ENCODE measurements at places on chromosomes 2 and 18.

- no peak for DNase-seq
Observed at GRCh38 chr2:154638783-154639182, 59.7 kb upstream of the KCNJ3 start.

- DNase-seq: no peak
Observed at GRCh38 chr2:177671662-177672061, 279.1 kb downstream of the AGPS start.

GRCh38 chr2:141362311-141362710 is 768.5 kb downstream of the LRP1B start:
- DNase-seq: no peak

DNA sequence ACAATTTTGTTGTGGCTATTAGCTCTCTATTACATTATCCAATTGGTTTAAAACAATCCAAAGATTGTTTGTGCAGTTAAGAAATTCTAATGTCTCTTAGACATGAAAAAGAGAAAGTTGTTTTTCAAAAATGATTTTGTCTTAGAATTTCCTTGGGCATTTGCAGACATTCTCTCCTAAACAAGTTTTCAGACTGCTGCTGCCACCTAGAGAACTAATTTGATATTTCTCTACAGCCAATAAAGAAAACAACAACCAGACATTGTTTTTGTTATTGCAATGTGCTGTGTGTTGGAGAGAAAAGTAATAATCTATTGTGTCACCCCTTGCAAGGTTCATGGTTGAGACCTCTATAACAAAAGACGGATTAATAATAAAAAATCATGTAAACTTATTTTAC is 119.0 kb upstream of the SYT4 start:
- no peak for DNase-seq

GRCh38 chr18:8835521-8835953 is 130.2 kb downstream of the MTCL1 start:
- DNase-seq: no peak

DNA sequence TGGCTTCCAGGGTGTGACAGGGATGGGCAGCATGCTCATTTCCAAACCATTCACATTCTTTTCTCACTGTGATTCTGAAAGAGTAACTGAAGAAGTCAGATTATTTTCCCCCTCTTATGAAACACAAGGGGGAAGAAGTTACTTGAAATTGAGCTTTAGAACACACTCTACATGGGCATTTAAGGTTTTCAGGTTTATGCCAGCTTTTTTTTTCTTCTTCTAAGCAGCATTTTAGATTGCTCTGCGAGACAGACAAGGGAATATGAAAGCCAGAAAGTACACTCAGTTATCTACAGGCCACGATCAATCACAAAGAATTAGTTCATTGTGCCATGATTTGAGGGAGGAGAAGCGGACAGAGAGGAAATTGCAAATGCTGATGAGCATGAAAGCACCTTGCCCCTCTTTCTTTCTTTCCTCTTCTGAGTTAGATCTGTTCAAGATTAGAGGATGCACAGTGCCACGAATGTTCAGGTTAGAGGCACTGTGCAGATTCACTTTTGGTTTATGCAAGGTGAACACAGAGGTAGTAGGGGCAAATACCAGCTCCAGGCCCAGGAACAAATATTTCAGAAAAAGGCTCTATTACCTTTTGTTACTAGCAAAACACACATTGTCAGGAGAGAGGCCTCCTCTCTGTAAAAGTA is 49.2 kb downstream of the CXCR4 start:
- no peak for DNase-seq

DNA sequence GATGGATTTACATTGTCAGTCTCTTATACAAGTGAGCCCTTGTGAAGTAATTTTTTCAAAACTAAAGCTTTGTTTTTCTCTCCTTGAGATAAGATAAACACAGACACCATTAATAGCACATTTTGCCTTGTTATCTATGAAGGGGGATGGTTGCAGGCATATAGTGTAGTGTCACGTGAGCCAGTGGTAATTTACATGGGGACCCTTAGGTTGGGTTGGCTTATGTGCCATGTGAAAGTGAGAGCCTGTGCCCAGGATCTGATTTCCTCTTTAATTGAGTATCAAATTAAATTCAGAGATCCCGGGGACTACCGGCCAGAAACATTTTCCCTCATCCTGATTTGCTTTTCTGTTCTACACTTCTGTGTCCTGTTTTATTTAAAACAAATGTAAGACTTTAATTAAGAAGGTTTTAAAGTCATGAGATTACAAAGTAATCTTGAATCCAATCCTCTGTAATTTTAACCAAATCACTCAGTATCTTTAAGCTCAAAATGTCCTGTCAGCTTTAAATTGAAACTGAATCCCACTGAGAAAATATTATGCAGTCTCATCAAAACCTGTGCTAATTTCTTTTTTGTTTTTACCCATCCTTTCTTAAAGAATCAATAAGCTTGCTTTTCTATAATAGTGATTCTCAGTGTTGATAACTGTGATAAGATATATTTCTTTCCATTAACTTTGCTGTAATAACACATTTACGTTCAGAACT is 63.8 kb downstream of the PTPRM start:
- DNase-seq: no peak

- no peak for DNase-seq
Observed at GRCh38 chr2:47015206-47015605, 99.6 kb upstream of the MCFD2 start.

GRCh38 chr2:169034256-169034655 is 3.1 kb upstream of the ABCB11 start:
- DNase-seq: no peak

GRCh38 chr2:173555833-173556232 is 201.2 kb downstream of the CDCA7 start:
- DNase-seq: no peak

GRCh38 chr2:168601741-168602140 is 145.7 kb downstream of the CERS6 start:
- DNase-seq: no peak

- no peak for DNase-seq
Observed at GRCh38 chr2:45237850-45238542, 228.7 kb upstream of the SIX2 start.

DNA sequence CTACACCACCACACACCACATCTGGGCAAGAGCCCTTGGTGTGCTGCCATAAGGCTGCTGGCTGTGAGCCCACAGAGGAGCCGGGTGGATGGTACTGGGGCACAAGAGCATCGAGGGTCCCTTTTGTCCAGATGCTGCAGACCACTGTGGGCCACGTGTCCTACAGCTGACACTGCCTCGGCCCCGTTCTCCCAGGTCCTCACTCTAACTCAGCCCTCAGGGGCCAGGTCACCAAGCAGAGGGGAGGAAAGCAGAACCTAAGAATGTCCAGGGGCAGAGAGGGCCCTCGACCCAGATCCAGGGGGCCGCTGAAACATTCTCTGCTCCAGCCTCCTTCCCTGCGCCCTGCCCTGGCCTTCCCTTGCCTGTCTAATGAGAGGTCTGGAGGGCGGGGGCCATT is 91.7 kb upstream of the ASB18 start:
- no peak for DNase-seq

DNA sequence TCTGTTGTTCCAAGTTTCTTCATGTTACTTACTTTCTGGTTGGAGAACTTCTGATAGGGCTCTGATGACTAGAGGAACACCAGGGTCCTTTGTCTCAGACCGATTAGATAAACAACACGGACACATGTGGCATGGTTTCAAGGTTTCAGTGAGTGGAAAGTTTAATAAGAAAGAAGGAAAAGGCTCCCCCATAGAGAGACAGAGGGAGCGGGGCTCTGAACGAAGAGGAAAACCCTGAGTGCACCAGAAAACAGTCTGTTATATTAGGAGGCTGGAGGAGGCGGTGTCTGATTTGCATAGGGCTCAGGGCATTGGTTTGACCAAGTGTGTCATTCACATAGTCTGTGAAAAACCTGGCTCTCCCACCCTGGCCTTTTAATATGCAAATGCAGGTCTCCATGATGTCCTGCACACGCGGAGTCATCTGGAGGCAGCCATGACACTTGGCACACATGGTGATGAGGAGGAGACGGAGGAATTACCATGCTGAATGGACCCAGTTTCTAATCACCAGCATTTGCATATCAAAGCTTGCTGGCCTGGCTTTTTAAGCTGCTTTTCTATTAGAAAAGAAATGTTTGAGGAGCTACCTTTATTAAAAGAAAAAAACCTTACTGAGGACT is 94.2 kb downstream of the PTPN4 start:
- no peak for DNase-seq

GRCh38 chr2:162915858-162916257 is 77.3 kb upstream of the KCNH7 start:
- no peak for DNase-seq

- DNase-seq: no peak
Observed at GRCh38 chr2:77910136-77910535, 388.0 kb upstream of the LRRTM4 start.

DNA sequence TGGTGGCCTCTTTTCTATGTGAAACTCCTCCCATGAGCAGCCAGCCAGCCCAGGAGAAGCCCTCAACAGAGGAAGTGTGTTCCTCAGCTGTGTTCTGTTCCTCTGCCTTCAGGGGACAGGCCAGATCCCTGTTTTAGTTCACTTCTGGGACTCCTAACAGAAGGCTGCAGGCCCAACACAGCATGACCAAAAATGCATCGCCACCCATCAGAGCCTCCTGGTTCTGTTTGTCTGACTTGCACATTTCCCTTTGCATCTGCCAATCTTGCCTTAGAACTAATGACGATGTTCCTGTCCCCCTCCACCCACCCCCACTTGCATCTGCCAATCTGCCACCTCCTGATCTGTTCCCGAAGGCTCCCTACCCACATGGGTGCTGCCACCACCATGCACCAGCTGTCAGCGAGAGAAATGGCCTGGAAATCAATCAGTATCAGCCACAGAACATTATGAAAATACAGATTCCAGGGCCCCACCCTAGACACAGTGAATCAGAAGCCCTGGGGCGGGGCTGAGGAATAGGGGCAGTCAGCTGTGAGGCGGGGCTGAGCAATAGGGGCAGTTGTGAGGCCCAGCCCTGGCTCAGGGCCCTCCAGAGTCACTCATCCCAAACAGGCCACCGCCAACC is 51.0 kb downstream of the FAM168B start:
- DNase-seq: no peak

All from lower leg skin (tissue), 4 donors.